ENCODE measurements at places on chromosomes 6 and 20. TPM values are rescaled to one million over a fixed set of nuclear protein-coding genes. Genes with fewer than 3 reads are reported as not detected.

Gene WFDC5
- total RNA-seq: not detected

Gene GMDS
- total RNA-seq: 11.4 TPM

Gene ZNF334
- 0.91 TPM for total RNA-seq

- DNase-seq: no peak
These were observed 473.8 kb upstream of the HSF2 start for GRCh38 chr6:121925534-121926255.

GRCh38 chr6:16059496-16059895, 69.4 kb upstream of the MYLIP start:
- no peak for DNase-seq

DNA sequence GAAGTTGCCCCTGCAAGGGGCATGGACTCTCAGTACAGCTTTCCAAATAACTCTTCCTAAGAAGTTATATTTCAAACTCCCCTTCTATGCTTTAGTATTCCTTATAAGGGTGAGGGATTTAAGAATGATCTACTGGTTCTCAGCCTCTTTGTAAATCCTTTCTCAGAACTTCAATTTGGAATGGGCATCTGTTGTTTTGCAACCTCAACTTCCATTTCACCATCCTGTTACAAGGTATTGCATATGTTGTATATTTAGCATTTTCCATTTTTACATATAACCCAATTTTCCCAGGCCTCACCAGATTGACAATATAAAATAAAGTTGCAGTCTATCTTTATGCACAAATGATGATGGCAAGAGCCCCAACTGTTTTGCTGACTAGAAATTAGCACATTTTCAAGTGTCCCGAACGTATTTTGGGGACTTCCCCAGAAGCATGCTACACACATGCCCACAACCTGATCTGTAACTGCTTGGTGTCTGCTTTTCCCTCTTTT, 154.9 kb upstream of the CARMIL1 start:
- no peak for DNase-seq

- DNase-seq: no peak
These were observed 706 bp upstream of the TUBB2B start for GRCh38 chr6:3228046-3228671.

DNA sequence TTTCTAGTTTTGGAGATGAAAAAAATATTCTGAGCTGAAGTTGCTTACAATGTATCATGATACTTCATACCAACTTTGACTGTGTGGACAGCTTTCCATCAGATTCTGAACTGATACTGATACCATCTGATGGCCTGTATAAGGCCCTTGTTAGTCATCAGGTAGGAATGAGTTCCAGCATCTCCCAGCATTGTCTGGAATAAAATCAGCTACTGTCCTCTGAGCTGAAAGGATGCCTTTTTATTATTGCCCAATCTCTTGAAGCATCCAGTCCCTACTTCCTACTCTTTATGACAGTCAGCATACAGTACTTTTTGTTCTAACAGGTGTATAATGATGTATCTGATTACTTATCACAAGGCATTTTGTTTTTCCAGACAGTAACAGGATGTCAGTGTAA, 70.6 kb upstream of the EYA4 start:
- DNase-seq: no peak

DNA sequence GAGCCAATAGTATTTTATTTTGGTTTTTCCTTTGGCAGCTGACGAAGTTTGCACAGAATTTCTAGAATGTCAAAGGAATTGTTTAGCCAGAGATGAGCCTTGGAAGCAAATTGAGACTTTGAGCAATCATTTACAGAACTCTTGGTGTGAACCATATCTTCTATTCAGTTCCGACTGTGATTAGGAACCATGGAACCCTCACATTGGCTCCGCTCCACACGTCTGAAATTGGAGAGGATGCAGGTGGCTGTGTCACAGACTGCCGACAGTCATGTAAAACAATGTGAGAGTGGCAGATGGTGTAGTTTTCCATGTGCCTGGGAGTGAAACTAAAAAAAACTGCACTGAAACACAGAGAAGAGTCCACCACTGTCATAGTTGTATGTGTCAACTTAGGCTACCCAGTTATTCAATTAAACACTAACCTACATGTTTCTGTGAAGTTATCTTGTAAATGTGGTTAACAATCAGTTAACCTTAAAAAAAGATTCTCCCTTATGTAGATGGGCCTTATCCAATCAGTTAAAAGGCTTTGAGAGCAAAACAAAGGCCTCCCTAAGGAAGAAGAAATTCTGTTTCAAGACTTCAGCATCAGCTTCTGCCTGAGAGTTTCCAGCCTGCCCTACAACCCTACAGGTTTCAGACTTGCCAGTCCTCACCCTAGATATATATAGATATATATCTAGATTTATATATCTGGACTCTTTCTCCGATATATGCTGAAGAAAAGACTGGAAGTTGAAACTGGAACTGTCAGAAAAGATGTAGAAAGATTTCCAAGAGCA, 3.3 kb upstream of the HMGN4 start:
- no peak for DNase-seq

- no peak for DNase-seq
These were observed 80.0 kb upstream of the PREP start for GRCh38 chr6:105482921-105483320.

DNA sequence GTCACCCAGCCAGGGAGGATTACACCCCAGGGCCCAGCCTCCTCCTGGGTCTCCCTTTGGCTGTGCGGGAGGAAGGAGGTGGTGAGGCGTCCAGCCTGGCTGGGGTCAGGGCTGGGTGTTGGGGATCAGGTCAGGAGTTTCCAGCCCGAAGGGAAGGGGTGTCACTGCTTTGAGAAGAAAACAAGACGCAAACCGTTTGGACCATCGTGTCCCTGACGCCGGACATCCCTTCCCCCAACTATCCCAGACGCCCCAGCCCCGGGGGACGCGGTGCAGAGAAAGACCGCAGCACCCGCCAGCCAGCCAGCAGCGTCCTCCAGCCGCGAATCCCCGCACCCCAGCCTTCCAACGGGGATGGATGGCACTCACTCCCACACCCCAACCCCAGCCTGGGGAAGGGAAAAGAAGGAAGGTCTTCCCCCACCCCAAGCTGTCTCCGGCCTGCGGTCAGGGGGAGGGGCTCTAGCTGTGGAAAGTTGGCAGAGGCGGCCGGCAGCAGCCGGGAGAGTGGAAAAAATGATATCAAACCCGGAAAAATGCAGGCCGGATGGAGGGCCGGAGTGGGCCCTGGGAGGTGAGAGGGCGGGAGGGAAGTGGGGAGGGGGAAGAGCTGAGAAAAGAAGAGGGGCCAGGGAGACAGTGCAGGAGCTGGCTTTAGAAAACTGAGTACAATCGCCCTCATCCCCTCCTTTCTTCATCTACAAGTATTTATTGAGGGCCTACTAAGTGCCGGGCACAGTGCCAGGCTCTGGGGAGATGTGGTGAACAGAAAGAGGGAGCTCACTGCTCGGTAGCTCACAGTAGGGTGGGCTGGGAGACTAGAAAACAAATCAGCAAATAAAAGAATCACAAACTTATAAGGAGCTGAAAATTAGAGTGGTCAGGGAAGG, 10.6 kb downstream of the REM1 start:
- DNase-seq: no peak

- DNase-seq: peak; percentile 85
These were observed 32.5 kb downstream of the PNPLA1 start for GRCh38 chr6:36302227-36302976.
